Pons (tissue), 1 donor: ENCODE measurements at places on chromosomes 5 and 9.

- no peak for DNase-seq
These were observed 411.7 kb downstream of the DMAC1 start for GRCh38 chr9:7387840-7388239.

GRCh38 chr9:90702441-90702955, 59.9 kb upstream of the DIRAS2 start:
- DNase-seq = no peak

GRCh38 chr5:170293273-170293672, 4.3 kb downstream of the LCP2 start:
- DNase-seq = peak; percentile 84

- DNase-seq = no peak
These were observed 29.2 kb downstream of the SUSD1 start for GRCh38 chr9:112145886-112146285.

- DNase-seq = no peak
These were observed 50.6 kb downstream of the IRX2 start for GRCh38 chr5:2700876-2701275.

GRCh38 chr9:118729981-118730380, 639.3 kb downstream of the BRINP1 start:
- no peak for DNase-seq

DNA sequence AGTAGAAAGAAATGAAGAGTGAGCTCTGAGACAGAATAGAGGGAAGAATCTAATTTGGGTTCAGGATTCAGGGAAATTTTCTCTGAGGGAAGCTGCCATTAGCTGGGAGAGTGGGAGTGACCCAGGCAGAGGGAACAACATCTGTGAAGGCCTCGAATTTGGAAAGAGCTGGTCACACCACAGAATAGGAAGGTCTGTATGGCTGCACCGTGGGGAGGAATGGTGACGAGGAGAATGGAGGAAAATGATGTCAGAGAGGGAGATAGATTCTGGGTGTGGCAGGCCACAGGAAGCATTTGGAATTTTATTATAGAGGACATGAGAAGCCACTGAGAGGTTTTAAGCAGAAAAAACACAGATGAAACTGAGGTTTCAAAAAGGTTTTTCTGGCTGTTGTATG, 98.5 kb downstream of the MAMDC2 start:
- DNase-seq = no peak

DNA sequence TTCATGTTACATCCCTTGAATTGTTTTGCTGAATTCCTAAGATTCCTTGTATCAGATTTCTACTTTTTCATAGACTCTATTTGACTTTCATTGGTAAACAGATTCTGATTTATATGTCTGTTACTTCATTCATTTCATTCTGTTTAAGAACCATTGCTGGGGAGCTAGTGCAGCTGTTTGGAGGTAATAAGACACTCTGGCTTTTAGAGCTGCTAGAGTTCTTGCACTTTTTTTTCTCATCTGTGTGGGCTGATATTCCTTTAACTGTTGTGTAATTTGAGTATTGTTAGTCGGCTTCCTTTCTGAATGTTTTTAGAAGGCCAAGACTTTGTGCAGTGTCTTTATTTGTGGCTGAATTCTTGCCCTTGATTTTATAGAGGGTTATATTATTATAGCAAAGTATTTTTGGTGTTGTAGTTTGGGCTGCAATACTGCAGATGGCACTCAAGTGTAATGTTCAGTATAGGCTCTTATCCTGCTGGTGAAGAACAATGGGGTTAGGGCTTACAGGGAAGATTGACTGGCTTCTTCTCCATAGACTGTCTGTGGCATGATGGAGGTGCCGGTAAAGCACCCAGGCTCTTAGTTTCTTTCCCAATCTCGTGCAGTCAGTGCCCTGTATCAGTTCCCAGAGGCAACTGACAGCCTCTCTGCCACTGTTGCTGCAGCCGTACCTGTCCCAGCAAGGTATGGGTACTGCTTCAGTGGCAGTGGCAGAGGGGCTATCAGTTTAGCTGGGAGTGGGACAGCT, 162.2 kb downstream of the OXCT1 start:
- no peak for DNase-seq

DNA sequence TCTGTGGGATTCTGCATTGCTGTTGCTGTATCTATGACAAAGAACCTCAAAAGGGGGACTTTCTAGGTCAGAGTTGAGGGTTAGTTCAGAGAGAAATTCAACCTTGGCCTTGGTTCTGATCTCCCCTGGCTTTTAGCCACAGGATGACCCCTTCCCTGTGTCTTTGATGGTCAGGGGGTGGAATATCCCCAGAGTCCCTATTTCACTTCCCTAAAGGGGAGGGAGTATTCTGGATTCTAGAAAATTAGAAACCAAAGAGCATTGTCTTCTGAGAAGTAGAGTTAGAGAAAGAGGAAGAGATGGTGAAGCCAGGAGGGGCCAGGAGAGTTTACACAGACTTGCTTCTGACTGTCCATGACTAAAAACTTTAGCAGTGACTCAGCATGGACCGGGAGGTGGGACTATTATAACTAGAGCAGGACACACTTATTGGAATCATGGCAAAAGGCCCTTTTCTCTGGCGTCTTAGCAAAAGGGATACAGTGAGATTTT, 56.2 kb upstream of the LPAR1 start:
- peak; percentile 49 for DNase-seq

DNA sequence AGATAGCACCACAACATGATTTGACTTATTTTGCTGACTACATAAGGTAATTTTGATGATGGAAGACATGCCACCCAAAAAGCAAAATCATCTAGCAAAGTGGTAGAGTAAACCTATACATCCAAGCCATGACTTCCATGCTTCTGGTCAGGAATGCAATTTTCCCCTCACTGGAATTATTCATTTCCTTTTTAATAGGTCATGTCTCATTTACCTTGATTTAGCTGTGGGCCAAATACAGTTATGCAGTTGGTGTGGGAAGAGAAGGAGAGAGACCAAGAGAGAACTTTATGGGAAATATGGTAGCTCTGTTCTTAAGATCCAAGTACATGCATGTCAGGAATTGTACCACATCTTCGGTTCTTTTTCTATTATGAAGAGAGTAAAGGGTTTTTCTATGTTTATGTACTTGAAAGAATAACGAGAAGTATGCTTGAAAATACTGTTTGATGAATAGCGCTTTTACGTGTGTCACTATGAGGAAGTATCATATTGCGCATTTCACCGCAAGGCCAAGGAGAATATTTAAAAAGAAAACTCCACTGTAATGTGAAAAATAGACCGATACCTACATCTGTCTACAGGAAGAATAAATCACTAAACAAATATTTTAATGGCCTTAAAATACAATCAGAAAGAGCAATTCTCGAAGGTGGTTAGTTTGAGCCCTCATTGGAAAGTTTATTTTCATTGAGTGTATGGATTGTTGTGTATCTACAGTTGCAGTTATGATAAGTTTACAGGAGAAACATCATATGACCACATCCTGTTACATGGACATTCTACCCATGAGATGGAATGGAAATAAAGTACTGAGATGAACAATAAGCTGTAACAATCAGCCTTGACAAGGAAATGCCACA, 134.0 kb downstream of the FOXD1 start:
- no peak for DNase-seq

DNA sequence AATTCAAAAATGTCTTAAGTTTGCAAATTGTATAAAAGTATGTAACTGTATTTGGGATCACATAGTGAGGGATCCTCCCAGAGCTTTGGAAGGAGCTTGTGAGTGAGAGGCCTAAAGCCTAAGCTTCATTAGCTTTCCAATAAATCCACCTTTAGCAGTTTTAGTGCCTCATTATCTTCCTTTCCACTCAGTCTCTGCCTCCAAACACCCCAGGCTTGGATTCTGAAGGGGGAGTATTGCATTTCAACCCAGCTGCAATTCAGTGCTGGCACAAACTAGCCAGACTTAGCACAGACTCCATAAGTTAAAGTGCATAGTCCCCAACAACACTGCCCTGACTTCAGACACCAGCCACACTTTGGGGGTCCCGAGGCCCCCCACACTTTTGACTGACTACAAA, 113.5 kb downstream of the SMARCA2 start:
- DNase-seq = no peak

DNA sequence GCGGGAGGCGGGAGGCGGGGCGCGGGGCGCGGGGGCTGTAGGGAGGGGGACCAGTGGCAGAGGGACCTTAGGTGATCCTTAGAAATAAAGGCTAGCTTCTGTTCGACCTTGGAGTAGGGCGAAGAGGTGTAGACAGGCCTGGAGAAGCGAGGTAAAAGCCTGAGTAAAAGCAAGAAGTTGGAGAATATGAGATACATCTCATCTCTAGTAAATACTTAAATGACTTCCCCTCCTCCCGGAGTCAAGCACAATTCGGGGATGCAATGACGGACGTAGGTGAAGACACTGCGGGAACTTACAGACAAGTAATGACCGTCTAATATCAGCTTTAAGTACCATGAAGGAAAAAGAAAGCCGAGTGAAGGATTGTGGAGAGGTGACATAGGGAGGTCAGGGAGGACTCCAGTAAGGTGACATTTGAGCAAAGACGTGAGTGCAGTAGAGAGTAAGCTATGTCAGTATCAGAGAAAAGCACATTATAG, 466 bp downstream of the SMC2 start:
- DNase-seq = no peak

DNA sequence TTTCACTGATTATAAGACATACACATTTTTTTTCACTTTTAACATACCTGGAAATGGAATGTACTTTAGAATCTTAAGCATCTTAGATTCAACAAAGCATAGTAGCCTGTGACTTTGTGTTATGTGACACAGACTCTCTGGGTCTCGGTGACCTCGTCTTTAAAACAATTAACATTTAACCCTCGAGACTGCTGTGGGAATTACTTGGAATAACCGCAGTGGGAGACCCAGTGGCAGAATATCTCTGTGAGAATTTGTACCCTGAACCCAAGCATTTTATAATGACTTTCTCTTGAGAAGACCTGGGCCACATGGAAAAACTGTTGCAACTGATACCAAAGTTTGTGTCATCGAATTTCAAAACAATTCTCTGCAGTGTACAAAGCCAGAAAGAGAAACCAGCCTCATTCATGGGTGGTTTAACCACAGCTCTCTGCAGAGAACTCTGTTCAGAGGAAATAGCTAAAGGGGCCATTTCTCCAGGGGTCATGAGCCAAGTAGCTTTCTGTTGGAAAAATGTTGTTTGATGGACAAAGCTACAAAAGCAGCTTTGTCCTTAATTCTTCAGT, 10.0 kb upstream of the RETREG1 start:
- DNase-seq = no peak

DNA sequence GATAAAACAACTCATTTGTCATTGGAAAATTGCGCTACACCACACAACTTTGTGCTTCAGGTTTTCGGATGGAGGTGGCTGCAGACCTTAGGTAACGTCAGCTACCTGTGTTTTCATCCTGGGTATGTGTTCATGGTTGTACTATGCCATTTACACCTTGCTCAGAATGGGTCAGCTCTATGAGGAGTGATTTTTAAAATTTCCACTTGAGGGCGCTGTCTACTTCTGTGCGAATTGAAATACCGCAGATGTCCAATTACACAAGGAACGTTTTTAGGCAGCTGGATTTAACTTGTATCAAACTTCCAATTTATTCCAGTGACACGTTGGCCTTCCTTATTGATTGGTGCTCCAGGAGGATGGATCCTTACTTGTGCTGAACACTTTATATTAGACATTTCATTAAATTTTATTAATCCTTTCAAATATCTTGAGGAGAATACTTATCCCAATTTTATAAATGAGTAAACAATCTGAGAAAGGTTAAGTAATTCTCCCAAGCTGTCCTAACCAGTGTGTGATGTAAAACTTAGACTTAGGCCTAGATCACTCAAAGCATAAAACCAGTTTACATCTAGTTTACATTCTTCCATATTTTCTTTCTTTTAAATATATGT, 23.4 kb downstream of the DMRTA1 start:
- peak; percentile 37 for DNase-seq

- peak; percentile 98 for DNase-seq
These were observed 80.2 kb downstream of the ARRDC3 start for GRCh38 chr5:91302958-91303357.

- DNase-seq = no peak
These were observed 151.4 kb downstream of the AUH start for GRCh38 chr9:91210318-91210717.

GRCh38 chr9:110758201-110758600, 89.6 kb downstream of the MUSK start:
- DNase-seq = no peak

DNA sequence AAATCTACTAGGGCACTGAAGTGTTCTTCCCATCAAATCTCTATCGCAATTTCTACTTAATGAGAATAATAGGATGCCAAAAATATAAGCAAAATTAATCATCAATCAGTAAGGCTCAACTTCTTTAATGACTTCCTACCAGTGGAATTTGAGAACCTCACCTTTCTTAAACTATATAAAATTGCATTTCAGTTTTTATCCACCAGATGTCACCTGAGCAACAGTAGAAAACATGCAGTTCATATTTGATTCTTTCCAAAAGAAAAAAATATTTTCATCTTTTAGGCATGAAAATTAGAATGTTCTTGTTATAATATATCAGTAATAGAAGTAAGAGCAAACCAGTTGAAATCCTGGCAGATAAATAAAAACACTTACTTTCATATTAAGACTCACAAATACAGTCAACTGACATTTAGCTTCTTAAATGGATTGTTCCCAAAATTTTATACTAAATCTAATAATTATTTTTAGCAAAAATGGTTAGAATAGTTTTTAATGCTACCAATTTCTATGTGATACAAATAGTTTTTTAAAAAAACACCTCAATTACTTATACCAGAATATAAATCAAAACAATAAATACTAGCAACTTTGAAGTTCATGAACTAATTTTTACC, 13.4 kb upstream of the CCDC112 start:
- peak; percentile 58 for DNase-seq

GRCh38 chr5:123873846-123874245, 361.9 kb downstream of the CSNK1G3 start:
- DNase-seq = peak; percentile 17

DNA sequence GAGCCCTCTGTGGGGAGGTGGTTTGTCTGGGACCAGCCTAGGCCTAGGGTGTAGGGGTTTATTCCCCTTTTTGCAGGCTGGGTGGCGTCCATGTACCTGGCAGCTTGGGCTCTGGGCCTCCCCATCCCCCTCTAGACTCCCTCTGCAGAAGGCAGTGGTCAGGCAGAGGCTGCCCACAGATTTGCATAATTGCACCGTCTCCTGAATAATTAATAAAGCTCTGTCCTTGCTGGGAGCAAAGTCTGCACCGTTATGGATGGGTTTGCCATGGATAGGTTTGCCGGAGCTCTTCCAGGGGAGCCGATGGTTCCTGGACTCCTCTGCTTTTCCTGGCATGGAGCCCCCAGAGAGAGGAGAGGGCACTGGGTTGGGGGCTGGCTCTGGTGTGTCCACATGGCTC, 60.4 kb downstream of the DAB2IP start:
- DNase-seq = no peak

- DNase-seq = no peak
These were observed 3.8 kb upstream of the SYNPO start for GRCh38 chr5:150636391-150637244.

GRCh38 chr5:13653709-13654108, 290.8 kb downstream of the DNAH5 start:
- DNase-seq = no peak
